Epithelial cell of proximal tubule (primary cell): ENCODE measurements at places on chromosomes 1 and 21.

- DNase-seq = no peak
Observed at GRCh38 chr1:43986712-43987111, 4.7 kb upstream of the CCDC24 start.

GRCh38 chr21:43815991-43816390 lies 26.6 kb downstream of the RRP1 start:
- no peak for DNase-seq

DNA sequence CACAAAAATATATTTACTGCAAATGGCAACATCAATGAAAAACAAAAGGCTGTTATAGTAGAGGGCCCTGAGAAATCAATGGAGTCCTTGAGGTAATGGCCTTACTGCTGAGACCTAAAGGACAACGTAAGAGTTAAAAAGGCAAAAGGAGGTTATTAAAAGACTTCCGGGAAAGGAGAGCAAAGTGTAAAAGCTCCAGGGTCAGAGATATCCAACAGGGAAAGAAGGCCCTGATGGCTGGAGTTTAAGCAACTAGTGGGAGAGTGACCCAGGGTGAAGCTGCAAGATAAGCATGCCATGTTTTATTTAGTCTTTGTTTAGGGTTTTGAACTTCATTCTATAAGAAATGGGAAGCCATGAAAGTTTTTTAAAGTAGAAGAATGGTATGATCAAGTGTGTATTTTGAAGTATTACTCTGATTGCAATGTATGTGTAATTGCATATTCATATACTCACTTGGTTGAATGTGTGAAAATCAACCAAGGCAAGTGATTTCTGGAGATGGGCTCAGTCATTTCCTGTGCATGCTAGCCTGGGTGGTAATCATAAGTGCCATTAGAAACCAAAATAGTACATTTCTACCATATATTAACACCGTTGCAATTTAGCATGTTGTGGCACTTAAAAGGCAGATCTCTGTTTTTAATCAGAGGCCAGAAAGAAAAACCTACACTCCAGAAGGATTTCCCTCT lies 5.3 kb upstream of the DPYD start:
- no peak for DNase-seq

DNA sequence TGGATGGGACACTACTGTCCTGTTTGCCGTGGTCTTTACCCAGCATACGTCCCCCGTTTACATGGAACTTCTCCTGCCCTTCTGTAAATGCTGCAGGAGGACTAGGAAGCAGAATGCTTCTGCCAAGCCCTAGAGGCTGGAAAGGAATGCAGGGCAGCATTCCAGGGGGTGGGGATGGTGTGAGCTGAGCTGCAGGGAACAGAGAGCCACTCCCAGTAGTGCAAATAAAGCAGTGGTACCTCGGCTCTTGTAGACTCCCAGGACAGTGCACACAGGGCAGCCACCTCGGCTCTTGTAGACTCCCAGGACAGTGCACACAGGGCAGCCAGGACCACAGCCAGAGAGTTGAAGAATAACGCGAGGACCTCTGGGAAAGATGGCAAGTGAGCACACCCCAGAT lies 35.4 kb downstream of the PTPRU start:
- peak; percentile 10 for DNase-seq

DNA sequence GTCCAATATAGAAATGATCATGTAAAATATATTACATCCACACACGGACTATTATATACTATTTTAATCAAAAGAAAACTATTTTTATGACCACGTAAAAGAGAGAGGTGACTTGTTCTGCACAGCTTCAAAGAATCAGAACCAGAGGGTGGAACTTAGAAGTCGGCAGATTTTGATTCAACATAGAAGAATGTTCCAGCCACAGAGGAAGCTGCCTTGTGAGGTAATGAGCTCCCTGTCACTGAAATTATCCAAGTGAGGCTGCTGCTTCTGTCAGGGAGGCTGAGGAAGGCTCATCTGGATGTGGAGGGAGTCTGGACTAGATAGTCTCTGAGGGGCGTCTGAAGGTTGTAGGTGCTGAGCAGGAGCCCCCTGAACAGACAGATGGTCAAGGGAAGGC lies 2.7 kb downstream of the PLEKHA6 start:
- no peak for DNase-seq

DNA sequence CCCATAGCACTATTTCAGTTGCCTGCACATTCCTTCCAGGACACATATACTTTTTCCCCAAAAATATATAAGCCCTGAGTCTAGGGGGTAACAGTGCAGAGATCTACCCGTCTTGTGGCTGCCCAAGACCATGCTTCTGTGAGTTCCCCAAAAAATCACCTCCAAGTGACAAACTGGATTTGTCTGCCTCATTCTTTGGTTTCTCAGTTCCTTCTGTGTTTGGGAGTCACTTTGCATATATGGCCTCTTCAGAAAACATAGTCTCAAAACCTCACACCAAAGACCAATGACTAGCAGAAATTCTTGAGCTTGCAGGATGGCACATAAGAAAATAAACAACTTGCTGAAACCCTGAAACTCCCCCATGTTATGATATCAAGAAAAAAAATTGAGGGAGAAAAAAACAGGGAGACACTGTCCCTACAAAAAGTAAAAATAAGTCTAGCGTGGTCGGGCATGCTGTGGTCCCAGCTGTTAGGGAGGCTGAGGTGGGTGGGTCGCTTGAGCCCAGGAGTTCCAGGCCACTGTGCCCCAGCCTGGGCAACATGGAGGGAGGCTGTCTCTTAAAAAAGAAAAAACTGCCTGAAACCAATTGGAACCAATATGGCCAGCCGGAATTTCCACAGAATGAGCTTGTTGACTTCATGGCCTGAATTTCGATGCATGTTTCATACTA lies 8.0 kb downstream of the JMJD4 start:
- no peak for DNase-seq

DNA sequence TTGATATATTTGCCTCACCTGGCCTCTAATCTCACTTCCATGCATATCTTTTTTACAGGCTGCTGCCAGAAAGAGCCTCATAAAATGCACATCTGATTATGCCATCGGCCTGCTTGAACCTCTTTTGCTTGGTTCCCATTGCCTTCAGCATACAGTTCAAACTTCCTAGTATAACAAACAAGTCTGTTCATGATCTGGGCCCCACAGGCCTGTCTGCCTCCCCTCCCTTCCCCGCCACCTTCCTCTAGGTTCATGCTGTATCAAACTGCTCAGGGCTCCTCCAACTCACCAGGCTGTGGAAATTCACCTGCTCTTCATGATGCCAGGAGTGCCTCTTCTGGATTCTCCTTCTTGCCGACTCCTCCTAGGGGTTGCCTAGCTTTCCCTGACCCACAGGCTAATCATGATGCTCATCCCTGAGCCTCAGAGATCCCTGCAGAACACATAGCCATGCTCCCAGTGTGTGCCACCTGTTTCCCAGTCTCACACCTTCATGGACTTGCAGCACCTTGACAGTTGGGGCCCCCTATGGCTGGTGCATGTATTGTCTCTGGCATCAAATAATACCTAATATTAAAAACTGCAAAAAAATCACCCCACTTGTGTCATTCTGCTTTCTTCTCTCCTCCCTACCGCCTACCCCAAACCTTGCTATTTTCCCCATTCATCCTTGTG lies 33.7 kb upstream of the CD2 start:
- DNase-seq = no peak

DNA sequence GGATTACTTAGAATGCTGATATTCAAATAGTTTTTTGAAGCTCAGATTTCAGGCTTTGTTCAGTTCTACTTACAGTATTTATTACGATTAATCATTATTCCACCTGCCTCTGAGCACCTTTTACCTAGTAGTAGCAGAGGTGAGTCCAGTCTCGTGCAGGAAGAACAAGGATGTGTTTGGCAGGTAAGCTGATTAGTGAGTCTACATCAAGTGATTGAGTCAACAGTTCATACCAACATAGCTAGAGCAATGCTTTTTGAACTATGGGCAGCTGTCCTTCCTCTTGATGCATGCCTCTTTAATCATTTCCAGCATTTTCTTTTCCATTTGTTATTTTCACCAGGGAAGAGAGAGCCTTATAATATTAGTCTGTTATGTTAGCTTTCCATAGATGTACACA lies 838.9 kb downstream of the USP25 start:
- DNase-seq = no peak

- peak; percentile 52 for DNase-seq
Observed at GRCh38 chr1:179016706-179017382, 8.8 kb upstream of the FAM20B start.

- no peak for DNase-seq
Observed at GRCh38 chr1:203658274-203658673, 31.6 kb downstream of the ATP2B4 start.

DNA sequence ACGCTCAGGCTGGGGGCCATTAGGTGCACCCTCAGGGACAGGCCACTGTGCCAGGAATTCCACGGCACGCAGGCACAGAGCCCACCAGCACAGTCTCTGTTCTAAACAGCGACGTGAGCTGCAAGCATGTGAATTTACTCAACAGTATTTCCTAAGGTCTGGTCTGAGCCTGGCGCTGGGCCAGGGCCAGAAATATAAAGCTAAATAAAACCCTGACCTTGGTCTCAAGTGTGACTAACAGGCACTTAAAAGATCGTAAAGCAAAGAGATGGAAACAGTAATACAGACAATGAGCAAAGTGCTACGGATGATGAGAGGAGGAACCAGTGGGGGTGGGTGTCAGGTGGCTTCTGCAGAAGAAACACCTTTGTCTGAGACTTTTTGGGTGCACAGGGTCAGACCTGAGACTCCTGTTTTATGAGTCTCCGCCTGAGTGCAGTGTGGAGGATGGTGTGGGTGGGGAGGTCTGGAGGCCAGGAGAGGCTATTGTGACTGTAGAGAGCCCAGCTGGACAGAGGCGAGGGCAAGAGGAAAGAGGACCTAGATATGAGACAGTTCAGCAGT lies 53.4 kb upstream of the EDN2 start:
- DNase-seq = no peak

DNA sequence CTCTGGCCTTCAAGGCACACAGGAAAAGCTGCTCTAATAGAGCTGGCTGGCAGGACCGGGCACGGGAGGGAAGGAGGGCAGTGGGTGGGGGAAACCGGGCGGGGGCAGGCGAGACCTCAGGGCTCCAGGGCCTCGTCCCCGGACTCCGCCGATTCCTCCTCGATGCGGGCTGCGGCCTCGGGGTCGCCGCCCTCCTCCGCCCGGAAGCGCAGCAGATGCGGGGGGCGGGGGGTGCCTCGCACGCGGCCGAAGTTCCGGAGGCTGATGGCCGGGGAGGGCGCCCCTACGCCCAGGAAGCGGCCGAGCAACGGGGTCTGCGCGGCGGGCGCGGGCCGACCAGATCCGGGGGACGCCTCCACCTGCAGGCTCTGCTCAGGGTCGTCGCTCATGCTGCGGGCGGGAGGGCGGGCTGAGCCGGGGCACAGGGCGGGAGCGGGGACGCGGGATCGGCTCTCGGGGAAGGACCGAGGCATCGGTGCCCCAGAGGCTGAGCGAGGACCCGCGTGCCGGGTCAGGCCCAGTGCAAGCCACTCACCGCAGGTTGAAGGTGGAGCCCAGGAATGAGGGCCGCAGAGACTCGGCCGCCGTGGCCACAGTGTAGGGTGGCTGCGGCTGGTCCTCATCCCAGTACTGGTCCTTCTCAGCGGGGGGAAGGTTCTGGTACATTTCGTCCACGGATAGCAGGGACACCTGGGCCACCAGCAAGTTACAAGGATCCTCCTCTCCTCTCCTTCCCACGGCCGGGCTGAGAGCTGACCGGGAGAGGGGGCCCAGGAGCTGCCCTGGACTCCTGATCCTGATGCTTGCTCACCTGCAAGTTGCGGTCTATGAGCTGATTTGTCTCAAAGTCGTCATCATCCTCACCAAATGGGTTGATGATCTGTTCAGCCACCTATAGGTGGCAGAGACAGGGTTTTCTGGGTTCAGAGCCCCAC lies 3.6 kb downstream of the BEST4 start:
- DNase-seq = no peak

DNA sequence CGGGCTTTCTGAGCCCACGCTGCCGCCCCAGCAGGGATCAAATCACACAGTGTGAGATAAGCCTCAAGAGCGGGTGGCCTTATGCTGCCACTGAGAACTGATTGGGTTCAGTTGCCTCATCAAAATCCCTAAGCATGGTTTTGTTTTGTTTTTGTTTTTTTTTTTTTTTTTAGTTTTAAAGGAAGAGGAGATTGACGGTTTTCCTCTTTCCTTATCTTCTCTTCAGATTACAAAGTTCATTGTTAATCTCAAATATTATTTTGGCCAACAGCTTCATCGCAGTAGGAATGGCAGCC lies 651 bp downstream of the COA6 start:
- DNase-seq = no peak

GRCh38 chr21:32562426-32562825 lies 22.9 kb downstream of the TCP10L start:
- no peak for DNase-seq

DNA sequence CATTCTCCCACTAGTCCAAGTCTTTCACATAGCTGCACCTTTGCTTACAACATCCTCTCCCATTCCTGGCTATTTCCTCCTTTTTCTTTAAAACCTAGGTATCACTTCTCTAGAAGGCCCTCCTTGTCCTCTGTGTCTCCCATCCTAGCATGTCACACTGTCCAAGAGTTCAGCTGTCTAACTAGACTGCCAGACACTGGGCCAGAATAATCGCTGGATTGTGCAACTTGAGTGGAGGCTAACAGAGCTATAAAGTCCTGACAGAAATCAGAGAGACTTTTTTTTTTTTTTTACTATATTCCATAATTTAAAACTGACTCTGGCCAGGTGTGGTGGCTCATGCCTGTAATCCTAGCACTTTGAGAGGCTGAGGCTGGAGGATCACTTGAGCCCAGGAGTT lies 4.2 kb upstream of the ANGPTL7 start:
- no peak for DNase-seq

- DNase-seq = no peak
Observed at GRCh38 chr1:231039161-231040018, 664 bp downstream of the FAM89A start.

- DNase-seq = no peak
Observed at GRCh38 chr1:83838573-83838972, 160.4 kb downstream of the TTLL7 start.

DNA sequence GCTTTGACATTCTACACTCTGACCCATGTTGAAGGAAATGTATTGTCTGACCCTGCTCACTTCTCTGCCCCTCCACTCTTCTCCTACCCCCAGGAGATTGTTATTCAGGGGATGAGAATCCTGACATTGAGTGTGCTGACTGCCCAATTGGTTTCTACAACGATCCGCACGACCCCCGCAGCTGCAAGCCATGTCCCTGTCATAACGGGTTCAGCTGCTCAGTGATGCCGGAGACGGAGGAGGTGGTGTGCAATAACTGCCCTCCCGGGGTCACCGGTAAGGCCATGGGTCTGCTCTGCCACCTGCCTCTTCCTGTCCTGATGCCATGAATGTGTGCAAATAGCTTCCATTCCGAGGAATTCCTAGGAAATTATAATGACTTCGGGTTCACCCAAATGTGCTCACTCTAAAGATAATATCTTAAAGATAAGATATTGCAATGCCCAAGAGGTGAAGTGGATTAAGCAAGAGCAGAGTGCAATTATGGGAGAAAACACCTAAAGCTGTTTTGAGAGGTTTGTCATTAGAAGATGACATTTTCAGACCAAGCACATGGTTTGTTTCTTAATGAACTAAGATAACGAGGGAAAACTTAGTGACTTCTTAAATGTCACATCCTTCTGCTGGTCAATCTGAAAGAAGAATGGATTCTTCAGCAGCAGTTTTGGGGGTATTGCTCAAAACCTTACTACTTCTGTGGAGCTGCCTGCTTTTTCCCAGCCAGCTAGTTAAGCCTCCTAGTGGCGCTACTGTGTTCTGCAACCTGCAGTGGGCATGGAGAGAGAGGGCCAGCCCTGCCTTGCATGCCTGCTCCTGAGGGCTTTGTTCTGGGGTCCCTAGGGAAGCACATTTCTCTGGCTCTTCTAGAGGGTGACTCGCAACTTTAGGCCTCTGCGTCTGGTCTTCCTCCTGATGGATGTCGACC lies 41.6 kb downstream of the LAMC2 start:
- no peak for DNase-seq

- DNase-seq = no peak
Observed at GRCh38 chr21:35411434-35411833, 362.3 kb upstream of the RUNX1 start.

- DNase-seq = no peak
Observed at GRCh38 chr1:32242341-32242851, 4.6 kb upstream of the FAM167B start.
